ENCODE measurements at places on chromosomes 11 and 22. TPM values are rescaled to one million over a fixed set of nuclear protein-coding genes. Genes with fewer than 3 reads are reported as not detected.

DCHS1 gene
- 15.5 TPM for total RNA-seq

EHF gene
- total RNA-seq, result 45.8 TPM

CARD18 gene
- total RNA-seq, result not detected

ATP6V1E1 gene
- total RNA-seq, result 172 TPM

HIKESHI gene
- 34.6 TPM for total RNA-seq

DDI1 gene
- not detected for total RNA-seq

PTDSS2 gene
- 81.1 TPM for total RNA-seq

NRGN gene
- total RNA-seq, result not detected

DGCR6 gene
- 3.4 TPM for total RNA-seq

SYT9 gene
- total RNA-seq, result 1.0 TPM

OR5B21 gene
- not detected for total RNA-seq

OVOL1 gene
- 15.8 TPM for total RNA-seq

NXPE4 gene
- total RNA-seq, result not detected

GPHA2 gene
- total RNA-seq, result not detected

TMEM225 gene
- total RNA-seq, result not detected

BEST1 gene
- 1.0 TPM for total RNA-seq

PIH1D2 gene
- 1.4 TPM for total RNA-seq

SLC37A4 gene
- total RNA-seq, result 27.9 TPM

KCTD14 gene
- 6.2 TPM for total RNA-seq

FXYD2 gene
- total RNA-seq, result 5.0 TPM

TBX1 gene
- total RNA-seq, result not detected

PLAAT4 gene
- total RNA-seq, result 14.1 TPM

JAM3 gene
- total RNA-seq, result 28.0 TPM

MUC6 gene
- total RNA-seq, result not detected

KRTAP5-2 gene
- not detected for total RNA-seq

KCTD17 gene
- total RNA-seq, result 35.3 TPM

CASP5 gene
- total RNA-seq, result not detected

RGL4 gene
- total RNA-seq, result not detected

PLEKHA7 gene
- 25.3 TPM for total RNA-seq

SLC7A4 gene
- total RNA-seq, result 2.7 TPM

LRRN4CL gene
- not detected for total RNA-seq

NPAS4 gene
- not detected for total RNA-seq

KCNC1 gene
- total RNA-seq, result not detected

MUC15 gene
- total RNA-seq, result not detected

TBX10 gene
- total RNA-seq, result not detected

TP53I11 gene
- 58.9 TPM for total RNA-seq

OR2D2 gene
- total RNA-seq, result 0.38 TPM

OR2AT4 gene
- total RNA-seq, result not detected

GAB4 gene
- total RNA-seq, result not detected

GALNT18 gene
- total RNA-seq, result 6.6 TPM

UPK3A gene
- total RNA-seq, result not detected

DEPDC5 gene
- total RNA-seq, result 10.3 TPM

TREH gene
- total RNA-seq, result not detected

TNRC6B gene
- 26.7 TPM for total RNA-seq

APOA5 gene
- total RNA-seq, result not detected

KLHL35 gene
- total RNA-seq, result 1.5 TPM

PGR gene
- total RNA-seq, result under 0.01 TPM

ZMAT5 gene
- 34.2 TPM for total RNA-seq

APOL1 gene
- 1.8 TPM for total RNA-seq

POU2AF1 gene
- total RNA-seq, result not detected

DDIAS gene
- total RNA-seq, result 3.2 TPM

PDE2A gene
- 4.3 TPM for total RNA-seq

RPS6KA4 gene
- 35.7 TPM for total RNA-seq

CSTPP1 gene
- 31.5 TPM for total RNA-seq

TPH1 gene
- total RNA-seq, result 0.07 TPM

MOV10L1 gene
- 0.21 TPM for total RNA-seq

CBLIF gene
- not detected for total RNA-seq

SLC43A3 gene
- total RNA-seq, result 108 TPM

CALCA gene
- 6.0 TPM for total RNA-seq

Measured in kidney epithelial cell (primary cell).